ENCODE measurements at places on chromosomes 11 and 22.
A peak's percentile ranks its signal among the peaks of the same experiment; 100 is the strongest.

DNA sequence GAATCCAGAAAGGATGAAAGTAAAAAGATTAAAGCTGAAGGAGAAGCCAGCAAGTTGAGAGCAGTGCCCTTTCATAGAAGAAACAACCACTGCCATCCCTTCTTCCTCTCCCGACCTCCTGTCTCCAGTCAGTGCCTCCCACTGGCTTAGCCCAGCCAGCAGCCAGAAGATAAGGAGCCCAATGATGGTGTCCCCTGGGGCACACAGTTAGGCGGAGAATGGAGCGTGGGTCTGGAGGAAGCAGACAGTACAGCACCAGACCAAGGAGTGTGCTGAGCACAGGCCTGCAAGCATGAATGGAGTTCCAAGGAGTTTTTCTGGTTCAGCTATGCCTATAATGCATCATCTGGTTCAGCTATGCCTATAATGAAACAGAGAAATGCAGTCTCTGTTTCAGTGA lies 54.3 kb upstream of the TNRC6B start:
- no peak for DNase-seq

- no peak for DNase-seq
Measured at GRCh38 chr11:12482839-12483238, 105.5 kb downstream of the PARVA start.

DNA sequence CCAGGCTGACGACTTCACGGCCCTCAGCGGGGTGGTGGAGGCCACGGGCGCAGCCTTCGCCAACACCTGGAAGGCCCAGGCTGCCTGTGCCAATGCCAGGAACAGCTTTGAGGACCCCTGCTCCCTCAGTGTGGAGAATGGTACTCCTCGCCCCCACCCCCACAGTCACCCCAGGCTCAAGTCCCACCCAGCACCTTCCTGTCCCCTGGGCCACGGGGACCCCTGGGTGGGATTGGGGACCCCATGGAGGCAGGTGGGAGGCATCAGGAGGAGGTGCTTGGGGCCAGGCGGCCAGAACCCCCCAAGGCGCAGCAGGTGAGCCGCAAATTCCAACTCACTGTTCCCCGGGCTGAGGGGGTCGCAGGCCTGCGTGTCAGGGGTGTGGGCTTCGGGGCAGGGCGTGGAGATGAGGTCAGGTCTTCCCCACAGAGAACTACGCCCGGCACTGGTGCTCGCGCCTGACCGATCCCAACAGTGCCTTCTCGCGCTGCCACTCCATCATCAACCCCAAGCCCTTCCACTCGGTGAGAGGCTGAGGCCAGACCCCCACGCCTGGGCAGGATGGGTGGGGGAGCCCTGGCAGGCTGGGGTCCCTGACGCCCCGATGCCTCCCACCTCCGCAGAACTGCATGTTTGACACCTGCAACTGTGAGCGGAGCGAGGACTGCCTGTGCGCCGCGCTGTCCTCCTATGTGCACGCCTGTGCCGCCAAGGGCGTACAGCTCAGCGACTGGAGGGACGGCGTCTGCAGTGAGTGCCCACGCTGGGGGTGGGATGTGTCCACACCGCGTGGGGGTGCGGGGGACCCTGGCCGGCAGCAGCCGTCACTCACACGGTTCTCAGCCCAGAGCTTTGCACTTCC lies 9.4 kb downstream of the MUC5B start:
- DNase-seq: no peak

GRCh38 chr22:49042066-49042465 lies 785.6 kb downstream of the BRD1 start:
- DNase-seq: no peak

DNA sequence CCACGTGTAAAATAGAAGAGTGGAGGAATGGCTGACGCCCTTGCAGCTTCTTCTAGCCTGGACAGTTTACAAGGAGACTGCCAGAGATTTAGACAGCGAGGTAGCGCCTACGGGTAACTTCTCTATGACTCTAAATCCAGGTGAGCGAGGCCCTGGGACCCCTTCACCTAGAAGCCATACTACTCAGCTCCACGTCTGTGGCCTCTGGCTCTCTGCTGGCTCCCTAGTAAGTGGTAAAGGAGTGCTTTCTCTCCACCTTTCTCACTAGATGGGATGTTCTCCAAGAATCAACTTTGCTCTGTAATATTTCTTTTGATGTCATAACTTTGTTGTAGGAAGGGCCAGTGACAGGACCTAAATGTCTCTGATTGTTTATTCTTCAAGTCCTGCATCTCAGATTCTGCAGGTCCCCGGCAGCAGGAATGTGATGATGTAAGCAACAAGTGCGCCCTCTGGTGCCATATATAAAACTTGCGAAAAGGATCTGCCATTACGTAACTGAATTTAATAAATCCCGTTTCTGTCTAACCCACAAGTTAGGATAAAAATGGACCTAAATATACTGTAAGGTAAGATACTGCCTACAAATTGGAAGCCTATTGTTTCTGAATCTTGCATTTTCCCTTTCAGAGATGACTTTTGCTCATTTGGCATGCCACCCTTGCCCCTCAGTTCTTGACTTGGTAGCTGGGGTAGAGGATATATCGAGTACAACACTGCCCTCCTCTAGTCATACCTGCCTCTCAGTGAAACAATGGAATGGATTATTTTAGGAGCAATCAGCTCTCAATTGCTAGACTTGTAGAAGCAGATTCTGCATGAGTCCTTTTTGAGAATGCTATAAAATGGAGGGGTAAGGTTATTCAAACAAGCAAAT lies 11.0 kb upstream of the PTPN5 start:
- peak; percentile 18 for DNase-seq

DNA sequence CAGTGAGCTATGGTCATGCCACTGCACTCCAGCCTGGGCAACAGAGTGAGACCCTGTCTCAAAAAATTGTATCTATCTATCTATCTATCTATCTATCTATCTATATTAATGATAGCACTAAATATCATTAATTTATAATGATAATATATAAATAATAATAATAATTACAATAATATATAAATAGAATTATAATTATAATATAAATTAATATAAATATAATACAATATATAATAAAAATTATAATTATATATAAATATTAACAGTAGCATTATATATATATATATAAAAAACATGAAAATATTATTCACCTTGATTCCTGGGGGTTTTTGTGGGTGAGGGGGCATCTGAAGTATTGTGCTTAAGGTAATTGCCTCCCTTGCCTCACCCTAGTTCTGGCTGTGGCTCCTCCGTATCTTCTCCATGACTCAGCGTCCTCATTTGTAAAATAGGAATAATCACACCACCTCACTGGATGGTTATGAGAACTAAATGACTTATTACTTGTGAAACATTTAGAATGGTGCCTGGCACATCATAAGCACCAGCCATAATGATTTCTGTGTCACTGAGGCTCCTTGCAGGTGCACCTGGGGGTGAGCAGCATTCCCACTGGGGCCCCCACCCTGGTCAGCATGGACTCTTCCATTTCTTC lies 18.8 kb downstream of the RASD2 start:
- DNase-seq: no peak

DNA sequence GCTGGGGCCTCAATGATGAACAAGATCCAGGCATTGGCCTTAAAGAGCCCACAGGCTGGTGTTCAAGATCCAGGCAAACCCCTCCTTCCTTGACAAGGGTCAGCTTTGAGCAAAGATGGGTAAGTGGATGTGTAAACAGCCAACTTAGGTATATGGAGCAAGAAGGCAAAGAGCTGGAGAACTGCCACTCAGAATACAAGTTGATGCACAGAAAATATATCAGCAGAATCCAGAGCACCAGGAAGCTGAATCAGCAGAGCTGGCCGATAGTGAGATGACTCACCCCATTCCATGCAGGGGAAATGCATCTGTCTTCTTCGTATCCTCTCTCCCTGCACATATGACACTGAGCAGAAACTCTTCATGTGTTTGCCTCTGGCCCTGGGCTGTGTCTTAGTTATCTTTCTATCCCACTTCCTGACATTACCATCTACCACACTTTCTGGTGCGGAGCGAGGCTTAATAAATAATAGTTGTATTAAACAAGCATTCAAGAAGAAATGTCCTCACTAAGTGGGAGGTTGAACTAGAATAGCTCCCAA lies 57.8 kb downstream of the ENDOD1 start:
- DNase-seq: peak; percentile 53

GRCh38 chr11:22444076-22444475 lies 105.9 kb downstream of the SLC17A6 start:
- DNase-seq: no peak

DNA sequence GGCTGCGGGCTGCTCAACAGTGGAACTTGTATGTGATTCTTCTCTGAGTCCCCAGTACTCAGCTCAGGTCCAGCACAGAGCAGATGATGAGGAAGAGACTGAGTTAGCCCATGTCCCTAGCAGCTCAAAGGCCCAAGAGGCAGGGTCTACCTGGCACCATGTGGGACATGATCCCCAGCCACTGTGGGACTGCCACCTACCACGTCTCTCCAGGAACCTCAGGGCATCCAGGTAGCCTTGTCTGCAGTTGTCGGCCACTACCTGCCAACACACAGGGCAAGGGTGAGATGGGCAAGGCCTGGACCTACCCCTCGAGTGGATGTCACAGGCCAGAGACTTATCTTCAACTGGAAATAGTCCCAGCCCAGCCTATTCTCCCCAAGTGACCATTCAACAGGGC lies 4.4 kb downstream of the PNPLA5 start:
- DNase-seq: no peak

- peak; percentile 74 for DNase-seq
Measured at GRCh38 chr22:35914665-35915476, 113.8 kb downstream of the RBFOX2 start.

GRCh38 chr22:23751441-23751996 lies 607 bp upstream of the ZNF70 start:
- DNase-seq: no peak

GRCh38 chr22:43263645-43264514 lies 76.9 kb upstream of the TTLL12 start:
- DNase-seq: no peak

- DNase-seq: no peak
Measured at GRCh38 chr11:57497303-57498247, 17.9 kb downstream of the SLC43A1 start.

GRCh38 chr11:69979632-69980031 lies 98.5 kb upstream of the ANO1 start:
- DNase-seq: no peak

DNA sequence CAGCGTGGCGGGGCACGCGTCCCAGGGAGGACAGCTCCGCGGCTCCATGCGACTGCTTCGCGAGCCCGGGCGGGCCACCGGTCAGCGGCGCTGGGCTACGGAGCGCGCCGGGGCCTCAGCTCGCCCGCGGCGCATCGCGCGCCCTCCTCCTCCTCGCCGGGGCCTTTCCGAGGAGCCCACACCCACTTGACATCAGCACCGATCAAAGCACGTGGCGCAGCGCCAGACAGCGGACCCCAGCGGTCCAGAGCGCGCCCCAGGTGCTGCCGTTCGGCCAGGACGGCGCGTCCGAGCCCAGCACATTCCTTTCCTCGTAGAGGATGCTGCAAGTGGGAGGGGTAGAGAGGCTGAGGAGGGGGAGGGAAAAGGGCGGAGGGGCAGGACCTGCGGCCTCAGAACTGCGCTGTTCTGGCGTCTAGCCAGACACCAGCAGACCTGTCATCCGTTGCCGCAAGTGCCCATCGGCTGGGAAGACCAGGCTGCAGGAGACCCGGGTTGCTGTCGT lies 88.6 kb downstream of the PLEKHA7 start:
- DNase-seq: no peak

DNA sequence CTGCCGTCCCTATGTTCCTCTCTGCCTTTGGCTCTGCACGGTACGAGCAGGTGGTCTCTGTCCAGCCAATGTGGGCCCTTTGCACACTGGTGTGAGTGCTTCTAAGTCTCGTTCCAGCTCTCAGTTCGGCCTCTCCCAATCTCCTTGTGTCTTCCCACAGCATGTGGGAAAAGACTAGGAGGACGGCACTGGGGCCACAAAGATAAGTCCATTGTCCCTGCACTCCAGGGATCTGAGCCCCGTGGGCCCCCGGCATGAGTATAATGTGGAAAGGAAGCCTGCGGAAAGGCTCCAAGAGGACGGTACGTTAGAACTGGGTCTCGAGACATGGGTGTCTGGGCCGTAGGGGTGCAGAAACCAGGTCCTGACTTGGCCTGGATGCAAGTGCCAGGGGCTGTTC lies 16.4 kb downstream of the MYEOV start:
- DNase-seq: no peak

- DNase-seq: no peak
Measured at GRCh38 chr11:60345489-60345888, 18.4 kb downstream of the MS4A6E start.

DNA sequence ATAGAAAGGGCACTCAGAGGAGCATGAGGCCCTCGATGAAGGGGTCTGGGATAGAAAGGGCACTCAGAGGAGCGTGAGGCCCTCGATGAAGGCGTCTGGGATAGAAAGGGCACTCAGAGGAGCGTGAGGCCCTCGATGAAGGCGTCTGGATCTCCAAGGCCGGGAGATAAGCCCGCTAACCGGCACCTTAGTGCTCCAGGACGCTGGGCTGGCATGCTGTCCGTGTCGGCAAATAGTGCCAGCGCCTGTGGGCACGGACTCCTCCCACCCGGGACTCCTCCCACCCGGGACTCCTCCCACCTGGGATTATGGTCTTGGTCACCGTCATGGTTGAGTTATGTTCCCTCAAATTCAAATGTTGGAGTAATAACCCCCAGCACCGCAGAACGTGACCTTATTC lies 725.3 kb downstream of the BRD1 start:
- DNase-seq: no peak

DNA sequence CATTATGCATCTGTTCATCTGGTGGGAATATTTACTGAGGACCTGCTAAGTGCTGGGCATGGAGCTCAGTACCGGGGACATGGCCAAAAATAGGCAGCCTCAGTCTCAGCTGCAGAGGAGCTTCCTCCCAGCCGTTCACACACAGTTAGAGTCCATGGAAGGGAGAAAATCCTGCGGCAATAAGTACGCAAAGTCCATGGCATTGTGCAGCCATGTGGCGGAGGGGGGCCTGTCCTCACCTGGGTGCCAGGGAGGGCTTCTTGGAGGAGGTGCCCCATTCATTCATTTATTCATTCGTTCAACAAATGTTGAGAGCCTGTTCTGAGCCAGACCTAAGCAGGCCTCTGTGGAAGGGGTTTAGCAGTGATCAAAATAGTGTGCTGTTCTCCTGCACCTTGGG lies 59.3 kb upstream of the ANO1 start:
- DNase-seq: no peak

DNA sequence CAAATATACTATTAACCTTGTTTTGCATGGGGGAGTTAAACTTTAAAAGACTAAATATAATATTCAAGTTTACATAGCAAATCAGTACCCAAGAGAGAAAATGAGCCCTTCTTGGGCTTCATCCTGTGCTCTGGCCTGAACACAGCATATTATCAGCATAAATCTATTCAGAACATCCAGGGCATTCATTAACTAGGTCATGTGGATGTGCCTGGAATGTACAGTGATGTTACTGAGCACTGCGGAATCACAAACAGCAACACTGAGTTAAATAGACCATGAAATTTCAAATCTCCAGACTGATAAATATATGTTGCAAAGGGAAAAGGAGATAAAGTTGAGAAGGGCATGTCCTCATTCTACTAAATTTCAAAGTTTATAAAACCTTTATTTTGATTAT lies 426.4 kb downstream of the AASDHPPT start:
- DNase-seq: no peak

GRCh38 chr11:112762707-112763090 lies 198.5 kb upstream of the NCAM1 start:
- no peak for DNase-seq

- no peak for DNase-seq
Measured at GRCh38 chr22:31286360-31287255, 5.7 kb downstream of the PIK3IP1 start.

DNA sequence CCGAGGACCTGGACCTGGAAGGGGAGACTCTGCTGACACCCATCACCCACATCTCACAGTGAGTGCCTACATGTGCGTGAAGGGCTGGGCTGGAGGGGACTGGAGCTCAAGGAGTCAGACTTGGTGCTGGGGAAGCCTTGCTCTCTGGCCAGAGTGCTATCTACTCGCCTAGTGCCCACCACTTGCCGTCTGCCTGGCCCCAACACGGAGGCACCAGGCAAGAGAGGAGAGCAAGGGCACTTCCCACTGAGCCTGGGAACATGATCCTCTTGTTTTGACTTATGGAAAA lies 37.8 kb downstream of the KCNQ1OT1 start:
- DNase-seq: no peak

Data from occipital lobe (tissue), 3 donors.